ENCODE measurements at places on chromosomes 3 and 15. TPM values are rescaled to one million over a fixed set of nuclear protein-coding genes. Genes with fewer than 3 reads are reported as not detected.

RARB gene
- total RNA-seq: not detected

DNA sequence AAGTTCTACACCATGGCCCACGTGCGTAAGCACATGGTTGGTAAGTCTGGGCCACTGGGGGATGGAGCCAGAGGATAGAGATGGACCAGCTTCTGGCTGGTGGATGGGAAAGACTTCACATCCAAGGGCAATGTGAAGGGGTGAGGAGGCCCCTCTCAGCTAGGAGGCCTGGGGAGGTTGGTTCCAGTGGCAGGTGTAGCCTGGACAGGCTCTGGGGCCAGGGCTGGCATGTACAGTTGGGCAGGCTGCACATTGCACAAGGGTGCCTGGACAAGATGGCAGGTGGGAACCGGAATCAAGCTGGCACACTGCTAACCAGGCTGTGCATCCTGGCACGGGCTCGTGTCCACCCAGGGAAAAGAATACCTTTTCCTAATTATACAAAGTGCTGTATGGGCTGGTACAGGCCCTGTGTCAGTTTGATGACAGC, 8.1 kb downstream of the ZBTB47 start:
- H3K4me1 ChIP-seq: no peaks in the 10 kb centered on the region
- no peaks in the 10 kb centered on the region for H3K27me3 ChIP-seq
- no peak for DNase-seq
- H3K36me3 ChIP-seq: no peaks in the 10 kb centered on the region
- H3K27ac ChIP-seq: no peak overlapping the region
- no peak overlapping the region for H3K4me3 ChIP-seq

NAA50 gene
- 194 TPM for total RNA-seq

DNA sequence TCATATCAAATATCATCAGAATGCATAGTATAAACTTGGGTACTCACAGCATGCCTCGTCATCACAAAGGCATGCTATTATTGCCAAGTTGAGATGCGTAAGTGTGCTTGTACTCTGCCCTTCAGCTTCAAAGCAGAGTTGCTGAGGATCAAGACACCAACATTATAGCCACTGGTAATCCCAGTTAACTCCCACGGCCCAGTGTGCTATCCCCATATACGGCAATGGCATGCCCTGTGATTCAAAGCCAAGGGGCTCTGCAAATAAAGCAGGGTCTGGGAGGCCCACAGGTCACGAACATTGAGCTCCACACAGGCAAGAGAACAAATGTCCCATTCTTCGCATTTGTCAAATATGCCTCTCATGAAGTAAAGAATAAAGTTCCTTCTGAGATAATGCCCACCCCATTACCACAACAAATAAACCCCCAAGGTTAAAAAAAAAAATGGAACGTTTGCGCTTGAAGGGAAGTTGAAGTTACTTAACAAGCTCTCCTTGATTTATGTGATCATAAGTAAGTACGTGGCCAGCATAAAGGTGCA, 298.1 kb upstream of the NECTIN3 start:
- H3K27ac ChIP-seq: no peak overlapping the region
- H3K27me3 ChIP-seq: no peaks in the 10 kb centered on the region
- DNase-seq: no peak
- no peaks in the 10 kb centered on the region for H3K36me3 ChIP-seq
- no peak overlapping the region for H3K4me3 ChIP-seq

GRCh38 chr15:73232776-73233175, 136.0 kb downstream of the HCN4 start:
- no peaks in the 10 kb centered on the region for H3K4me1 ChIP-seq
- no peaks in the 10 kb centered on the region for H3K36me3 ChIP-seq
- H3K27me3 ChIP-seq: no peaks in the 10 kb centered on the region
- no peak for DNase-seq
- H3K4me3 ChIP-seq: no peak overlapping the region
- H3K27ac ChIP-seq: no peak overlapping the region

DNA sequence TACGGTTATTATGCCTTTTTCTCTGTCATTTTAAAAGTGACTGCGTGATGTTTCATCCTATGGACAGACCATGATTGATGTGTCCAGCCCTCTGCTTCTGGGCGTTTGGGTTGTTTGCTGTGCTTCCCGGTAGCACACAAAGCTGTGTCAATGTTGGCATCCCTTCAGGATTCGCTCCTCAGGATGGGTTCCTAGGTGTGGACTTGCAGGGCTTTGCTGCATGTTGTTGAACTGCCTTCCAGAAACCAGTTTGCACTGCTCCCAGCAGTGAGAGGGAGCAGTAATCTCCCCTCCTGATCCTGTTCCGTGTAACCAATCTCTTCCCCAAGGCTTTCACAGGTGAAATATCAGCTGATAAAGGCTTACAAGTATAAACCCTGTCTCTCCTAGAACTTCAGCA, 787 bp downstream of the TRPM1 start:
- no peak overlapping the region for H3K4me3 ChIP-seq
- no peak overlapping the region for H3K27ac ChIP-seq
- no peak for DNase-seq
- H3K36me3 ChIP-seq: no peaks in the 10 kb centered on the region
- H3K4me1 ChIP-seq: no peaks in the 10 kb centered on the region
- H3K27me3 ChIP-seq: no peaks in the 10 kb centered on the region

TMEM43 gene
- 48.8 TPM for total RNA-seq

FBXW12 gene
- total RNA-seq: not detected

DNA sequence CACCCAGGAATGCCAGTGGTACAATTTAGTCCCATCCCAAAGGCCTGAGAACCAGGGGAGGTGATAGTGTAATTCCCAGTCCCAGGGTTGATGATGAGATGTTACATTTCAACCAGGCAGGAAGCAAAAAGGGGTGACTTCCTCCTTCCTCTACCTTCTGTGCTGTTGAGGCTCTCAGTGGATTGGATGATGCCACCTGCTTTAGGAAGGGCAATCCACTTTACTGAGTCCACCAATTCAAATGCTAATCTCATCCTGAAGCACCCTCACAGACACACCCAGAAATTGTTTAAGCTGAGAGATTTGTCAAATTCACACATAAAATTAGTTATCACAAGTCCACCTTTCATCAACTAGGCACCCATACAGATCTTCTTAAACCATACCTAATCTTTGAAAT, 418.5 kb upstream of the GOLIM4 start:
- H3K27ac ChIP-seq: no peak overlapping the region
- no peak for DNase-seq
- H3K27me3 ChIP-seq: no peaks in the 10 kb centered on the region
- no peaks in the 10 kb centered on the region for H3K36me3 ChIP-seq
- no peaks in the 10 kb centered on the region for H3K4me1 ChIP-seq
- no peak overlapping the region for H3K4me3 ChIP-seq

DNA sequence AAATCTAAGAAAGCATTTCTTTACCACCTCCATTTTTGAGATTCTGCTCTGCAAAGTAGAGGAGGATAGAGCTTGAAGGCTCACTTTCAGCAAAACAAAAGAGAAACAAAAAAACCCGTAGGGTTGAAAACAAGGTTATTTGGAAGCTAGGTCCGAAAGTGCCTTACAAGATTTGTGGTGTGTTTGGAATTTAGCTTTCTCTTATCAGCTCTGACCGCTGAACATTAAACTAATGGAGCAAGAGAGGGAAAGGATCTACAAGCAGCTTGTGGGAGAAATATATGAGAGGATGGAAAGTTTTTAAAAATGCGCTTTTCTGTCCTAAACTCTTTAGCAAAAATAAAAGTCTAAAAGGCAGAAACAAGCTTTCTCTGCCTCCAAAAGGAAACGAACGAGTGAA, 545.5 kb downstream of the NTRK3 start:
- no peaks in the 10 kb centered on the region for H3K27me3 ChIP-seq
- no peaks in the 10 kb centered on the region for H3K36me3 ChIP-seq
- no peak overlapping the region for H3K27ac ChIP-seq
- no peaks in the 10 kb centered on the region for H3K4me1 ChIP-seq

GRCh38 chr15:48795901-48796300, 15.0 kb downstream of the CEP152 start:
- no peak overlapping the region for H3K27ac ChIP-seq
- no peaks in the 10 kb centered on the region for H3K36me3 ChIP-seq
- H3K4me1 ChIP-seq: no peaks in the 10 kb centered on the region
- no peak overlapping the region for H3K4me3 ChIP-seq
- no peaks in the 10 kb centered on the region for H3K27me3 ChIP-seq

- DNase-seq: no peak
- peak overlapping the region; percentile 83 for H3K27ac ChIP-seq
- peak overlapping the region; percentile 88 for H3K4me3 ChIP-seq
These were observed 1.0 kb downstream of the MAPKAPK3 start for GRCh38 chr3:50617911-50618481.

- no peak for DNase-seq
- H3K36me3 ChIP-seq: no peaks in the 10 kb centered on the region
- no peak within 1 kb of the TSS for H3K27ac ChIP-seq
- peaks cover 5% of the 10 kb centered on the region for H3K27me3 ChIP-seq
These were observed at the start of gene SLITRK3 for GRCh38 chr3:165195640-165196576. SLITRK3 (minus strand) TSS chr3:165196384; CDS start chr3:165190830, 5,554 bp downstream.

DNA sequence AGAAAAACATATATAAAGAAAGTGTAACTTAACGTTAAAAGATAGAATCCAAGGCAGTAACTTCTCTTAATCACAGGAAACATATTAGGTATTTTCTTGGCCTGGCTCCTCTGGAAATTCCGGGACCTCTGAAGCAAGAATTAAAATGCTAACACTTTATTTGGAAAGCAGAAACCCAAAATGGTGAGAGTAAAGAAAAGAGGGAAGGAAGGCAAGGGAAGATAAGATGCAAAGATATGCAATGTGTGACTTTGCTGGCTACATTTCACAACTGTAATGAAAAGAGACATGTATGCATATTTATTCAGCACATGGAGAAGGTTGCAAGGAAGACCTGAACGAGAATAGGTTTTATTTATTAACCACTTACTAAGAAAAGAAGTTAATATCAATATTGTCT, 372.5 kb downstream of the TBL1XR1 start:
- DNase-seq: no peak
- no peaks in the 10 kb centered on the region for H3K4me1 ChIP-seq

GRCh38 chr3:124260206-124260915, 268.4 kb upstream of the ROPN1 start:
- DNase-seq: no peak
- no peaks in the 10 kb centered on the region for H3K36me3 ChIP-seq
- no peaks in the 10 kb centered on the region for H3K27me3 ChIP-seq
- H3K27ac ChIP-seq: no peak overlapping the region
- H3K4me3 ChIP-seq: no peak overlapping the region

DNA sequence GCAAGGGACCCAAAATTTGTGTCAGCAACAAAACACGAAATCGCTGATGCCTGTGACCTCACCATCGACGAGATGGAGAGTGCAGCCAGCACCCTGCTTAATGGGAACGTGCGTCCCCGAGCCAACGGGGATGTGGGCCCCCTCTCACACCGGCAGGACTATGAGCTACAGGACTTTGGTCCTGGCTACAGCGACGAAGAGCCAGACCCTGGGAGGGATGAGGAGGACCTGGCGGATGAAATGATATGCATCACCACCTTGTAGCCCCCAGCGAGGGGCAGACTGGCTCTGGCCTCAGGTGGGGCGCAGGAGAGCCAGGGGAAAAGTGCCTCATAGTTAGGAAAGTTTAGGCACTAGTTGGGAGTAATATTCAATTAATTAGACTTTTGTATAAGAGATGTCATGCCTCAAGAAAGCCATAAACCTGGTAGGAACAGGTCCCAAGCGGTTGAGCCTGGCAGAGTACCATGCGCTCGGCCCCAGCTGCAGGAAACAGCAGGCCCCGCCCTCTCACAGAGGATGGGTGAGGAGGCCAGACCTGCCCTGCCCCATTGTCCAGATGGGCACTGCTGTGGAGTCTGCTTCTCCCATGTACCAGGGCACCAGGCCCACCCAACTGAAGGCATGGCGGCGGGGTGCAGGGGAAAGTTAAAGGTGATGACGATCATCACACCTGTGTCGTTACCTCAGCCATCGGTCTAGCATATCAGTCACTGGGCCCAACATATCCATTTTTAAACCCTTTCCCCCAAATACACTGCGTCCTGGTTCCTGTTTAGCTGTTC, 34.9 kb downstream of the CHDH start:
- no peak overlapping the region for H3K4me3 ChIP-seq
- H3K36me3 ChIP-seq: no peaks in the 10 kb centered on the region
- no peak for DNase-seq

CCDC39 gene
- not detected for total RNA-seq

- DNase-seq: no peak
- H3K27me3 ChIP-seq: no peaks in the 10 kb centered on the region
- no peak overlapping the region for H3K27ac ChIP-seq
- H3K4me3 ChIP-seq: no peak overlapping the region
These were observed 11.2 kb downstream of the DCBLD2 start for GRCh38 chr3:98890181-98890835.

DNA sequence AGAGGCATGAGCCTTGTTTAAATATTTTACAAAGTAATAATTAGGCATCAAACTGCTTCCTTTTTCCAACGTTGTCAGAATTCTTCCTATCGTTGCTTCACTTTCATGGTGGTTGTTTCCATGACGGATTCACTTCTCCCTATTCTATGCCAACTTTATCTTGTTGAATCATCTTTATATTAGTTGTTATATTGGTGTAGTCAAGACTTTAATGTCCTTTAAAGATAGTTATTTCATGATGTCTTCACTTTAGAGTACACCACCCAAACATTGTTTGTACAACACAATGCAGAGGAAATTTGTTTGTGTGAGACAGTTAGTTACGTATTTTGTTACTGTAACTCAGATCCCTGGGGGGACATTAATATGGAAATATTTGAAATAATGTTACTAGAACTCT, 61.9 kb downstream of the CRYBG3 start:
- H3K36me3 ChIP-seq: no peaks in the 10 kb centered on the region
- no peak overlapping the region for H3K27ac ChIP-seq
- no peak overlapping the region for H3K4me3 ChIP-seq

DNA sequence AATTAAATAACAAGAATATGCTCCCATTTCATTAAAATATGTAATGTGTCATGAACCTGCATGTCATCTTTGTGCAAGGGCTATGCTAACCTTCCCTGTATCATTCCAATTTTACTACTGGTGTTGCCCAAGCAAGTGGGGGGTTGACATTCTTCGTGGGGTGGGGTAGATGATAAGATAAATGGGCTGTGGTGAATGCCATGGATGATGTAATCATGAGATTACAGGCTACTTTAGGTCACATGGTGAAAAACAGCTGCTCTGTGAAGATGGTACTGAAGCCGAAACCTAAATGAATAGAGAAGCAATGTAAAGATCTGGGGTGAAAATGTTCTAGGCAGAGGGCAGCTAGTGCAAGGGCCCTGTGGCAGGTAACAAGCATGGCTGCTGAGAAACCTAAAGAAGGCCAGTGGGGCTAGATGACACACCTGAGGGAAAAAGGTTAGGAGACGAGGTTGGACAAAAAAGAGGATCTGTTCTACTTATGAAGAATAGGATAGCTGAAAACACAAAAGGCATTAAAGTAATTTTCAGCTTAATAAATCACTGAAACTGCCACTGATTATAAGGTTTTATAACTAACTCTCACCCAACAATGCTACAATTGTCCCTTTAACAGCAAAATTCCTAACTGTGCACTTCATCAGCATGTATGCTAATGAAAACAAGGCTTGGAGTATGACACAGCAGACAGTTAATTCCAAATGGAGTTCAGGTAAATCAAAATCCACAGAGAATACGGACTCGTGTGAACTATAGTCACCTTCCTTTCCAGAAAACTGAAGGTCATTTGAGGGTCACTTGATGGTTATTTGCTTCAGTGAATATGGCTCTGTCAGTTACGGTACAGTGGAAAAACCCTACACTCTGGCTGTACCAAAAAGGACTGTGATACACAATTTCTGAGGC, 35.0 kb downstream of the MTMR10 start:
- no peaks in the 10 kb centered on the region for H3K4me1 ChIP-seq
- H3K36me3 ChIP-seq: peaks cover 54% of the 10 kb centered on the region
- H3K27me3 ChIP-seq: no peaks in the 10 kb centered on the region
